A549 (cell line): ENCODE measurements at places on chromosomes 12 and 14.
A peak's percentile ranks its signal among the peaks of the same experiment; 100 is the strongest.

DNA sequence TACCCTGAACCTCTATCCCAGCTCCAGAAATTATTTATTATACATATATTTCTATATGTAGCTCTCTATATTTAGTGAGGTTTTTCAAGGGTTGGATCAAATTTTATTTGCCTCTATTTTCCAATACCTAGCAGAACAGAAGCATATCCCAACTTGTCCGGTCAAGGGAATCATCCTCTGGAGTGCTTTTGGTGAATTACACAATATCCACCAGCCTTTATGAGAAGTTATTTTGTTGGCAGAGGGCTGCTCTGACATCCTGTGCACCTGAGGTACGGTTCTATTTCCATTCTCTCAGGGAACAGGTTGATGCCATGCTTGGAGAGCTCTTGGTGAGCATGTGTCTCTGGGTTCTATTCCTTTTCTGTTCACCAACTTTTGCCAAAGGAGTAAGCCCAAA, 1056.4 kb downstream of the GALC start:
- DNase-seq, result no peak

DNA sequence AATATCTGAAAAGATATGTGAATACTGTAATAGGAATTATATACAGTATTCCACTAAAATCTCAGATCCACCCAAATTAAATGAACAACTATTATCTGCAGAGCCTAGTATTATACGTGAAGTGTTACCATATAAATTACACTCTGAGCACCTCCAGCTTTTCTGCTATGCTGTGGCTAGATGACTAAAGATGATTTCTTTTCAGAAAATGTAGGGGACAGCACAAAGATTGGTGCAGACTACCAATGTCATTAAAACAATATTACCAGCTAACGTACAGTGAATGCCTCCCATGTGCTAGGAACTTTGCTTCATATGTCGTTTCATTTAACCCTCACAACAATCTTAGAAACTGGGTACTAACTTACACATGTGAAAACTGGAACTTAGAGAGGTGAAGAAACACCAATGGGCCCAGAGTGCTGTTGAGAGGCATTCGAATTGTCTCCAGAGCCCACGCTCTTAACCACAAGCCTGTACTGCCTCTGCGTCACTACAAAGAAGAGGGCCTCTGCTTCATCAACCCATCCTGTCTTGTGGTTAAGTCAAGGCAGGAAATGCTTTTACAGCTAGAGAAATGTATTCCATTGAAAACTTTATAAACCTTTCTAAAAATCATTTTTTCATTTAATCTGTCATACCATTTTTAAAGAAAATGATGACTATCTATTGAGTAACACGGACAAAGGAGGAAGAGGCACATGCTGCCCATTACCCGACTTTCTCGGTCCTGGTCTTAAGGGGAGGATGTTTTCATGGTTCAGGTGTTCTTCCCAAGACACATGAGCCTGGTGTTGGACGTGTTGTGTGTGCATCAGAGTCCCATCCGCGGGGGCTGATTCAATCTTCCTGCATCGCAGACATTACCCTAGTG, 1.3 kb downstream of the GPR65 start:
- DNase-seq, result no peak

DNA sequence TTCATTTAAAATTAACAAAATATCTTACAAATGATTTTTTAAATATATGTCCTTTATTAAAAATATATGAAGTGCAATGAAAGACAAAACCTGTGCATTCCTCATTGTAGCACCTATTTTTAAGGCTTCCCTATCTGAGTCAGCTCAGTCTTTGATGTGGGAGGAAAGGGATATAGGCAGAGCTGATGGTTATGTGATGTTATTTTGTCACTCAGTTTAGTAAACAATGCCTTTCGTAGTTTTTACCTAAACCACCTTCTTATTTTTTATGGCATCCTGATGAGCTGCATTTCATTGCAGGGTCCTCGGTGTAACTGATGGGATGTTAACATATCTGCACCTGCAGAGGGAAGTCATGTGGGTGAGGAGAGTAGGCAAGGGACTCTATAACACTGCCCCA, 58.9 kb upstream of the FRMD6 start:
- no peak for DNase-seq

- DNase-seq, result no peak
Measured at GRCh38 chr12:132176385-132176919, 32.2 kb downstream of the NOC4L start.

GRCh38 chr12:107351713-107352112, 258.4 kb upstream of the CRY1 start:
- DNase-seq, result peak; percentile 71

- peak; percentile 59 for DNase-seq
Measured at GRCh38 chr12:10941916-10942607, 3.0 kb upstream of the TAS2R14 start.

GRCh38 chr12:113660936-113661335, 189.3 kb upstream of the LHX5 start:
- no peak for DNase-seq

DNA sequence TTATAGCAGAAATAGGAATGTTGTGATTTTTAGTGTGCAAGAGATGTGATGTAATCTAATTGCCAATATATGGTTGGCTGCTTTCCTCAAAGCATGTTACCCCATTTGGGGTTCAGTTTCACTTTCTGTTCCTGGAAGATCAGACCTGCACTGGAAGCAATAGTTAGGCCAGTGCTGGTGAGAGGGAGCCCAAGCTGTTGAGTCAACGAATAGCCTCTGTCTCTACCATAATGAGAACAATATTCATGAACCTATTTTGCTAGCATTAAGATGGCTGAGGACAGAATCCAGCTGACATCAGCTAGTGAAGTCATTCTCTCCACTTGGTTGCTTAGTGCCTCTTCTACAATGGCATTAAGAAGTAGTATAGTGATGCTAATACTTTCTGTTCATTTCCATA, 379.9 kb upstream of the DCN start:
- DNase-seq, result no peak
